ENCODE measurements at places on chromosomes 2 and 18.

GRCh38 chr18:58232668-58233067 is 188.6 kb downstream of the NEDD4L start:
- DNase-seq, result no peak

GRCh38 chr2:83630351-83630750 is 828.7 kb downstream of the SUCLG1 start:
- DNase-seq, result no peak

DNA sequence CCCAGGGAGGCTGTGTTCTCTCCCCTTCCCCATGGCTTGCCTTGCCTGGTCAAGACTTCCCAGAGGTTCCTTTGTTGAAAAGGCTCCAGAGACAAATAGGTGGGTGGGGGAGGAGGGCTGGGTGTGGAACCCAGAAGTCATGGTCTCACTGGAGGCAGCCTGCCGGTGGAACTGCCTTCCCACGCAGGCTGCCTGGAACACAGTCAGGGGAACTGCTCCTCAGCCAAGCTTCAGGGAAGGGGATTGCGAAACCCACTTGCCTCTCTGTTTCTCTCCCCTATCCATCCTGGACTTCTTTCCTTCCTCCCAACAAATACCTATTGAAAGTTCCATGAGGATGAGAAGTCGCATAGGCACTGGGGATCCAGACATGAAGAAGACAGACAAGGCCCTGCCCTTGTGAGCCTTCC is 31.6 kb downstream of the MARCO start:
- DNase-seq, result no peak

GRCh38 chr2:216911886-216912285 is 52.0 kb upstream of the TNP1 start:
- no peak for DNase-seq

DNA sequence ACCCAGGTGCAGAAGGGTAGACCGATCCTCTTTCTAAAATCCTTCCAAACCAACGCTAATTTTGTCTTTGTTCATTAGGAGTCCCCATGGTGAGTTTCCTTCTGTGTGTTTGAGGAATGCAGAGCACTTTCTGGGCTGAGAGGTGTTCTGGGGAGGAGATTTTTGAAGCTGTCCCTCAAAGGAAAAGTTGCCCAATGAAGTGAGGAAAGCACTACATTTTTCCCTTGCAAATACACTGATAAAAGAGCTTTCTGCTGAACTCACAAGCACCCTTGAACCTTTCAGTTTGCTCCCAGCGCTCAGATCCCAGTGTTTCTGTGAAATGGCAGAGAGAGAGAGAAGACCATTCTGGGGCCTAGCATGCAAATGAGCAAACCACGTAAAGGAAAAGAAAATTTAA is 299.6 kb upstream of the FANCL start:
- DNase-seq, result no peak
